NCI-H1694 (cell line): ENCODE measurements at places on chromosomes 3 and 15.
A peak's percentile ranks its signal among the peaks of the same experiment; 100 is the strongest.

- no peak for DNase-seq
Measured at GRCh38 chr3:111851511-111851954, 7.5 kb upstream of the PHLDB2 start.

GRCh38 chr15:70633103-70633831, 130.1 kb downstream of the UACA start:
- DNase-seq = no peak

- no peak for DNase-seq
Measured at GRCh38 chr15:96312641-96313335, 17.7 kb upstream of the NR2F2 start.

DNA sequence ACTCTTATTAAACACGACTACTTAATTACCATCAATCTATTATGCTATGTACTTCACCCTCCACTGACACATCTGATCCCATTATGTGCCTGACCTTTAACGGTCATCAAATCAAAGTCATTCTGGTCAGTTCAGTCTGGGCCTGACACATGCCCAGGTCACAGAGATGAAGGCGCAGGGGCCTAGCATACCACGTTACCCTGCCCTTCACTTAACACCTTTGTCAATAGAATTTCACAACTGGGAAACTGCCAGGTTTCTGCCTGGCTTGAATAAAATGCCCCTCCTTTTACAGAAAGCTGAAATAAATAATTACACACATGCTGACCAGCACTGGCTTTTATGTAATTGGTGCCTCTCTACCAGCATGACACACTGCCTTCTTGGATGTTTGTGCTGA, 39.5 kb downstream of the MECOM start:
- DNase-seq = no peak

DNA sequence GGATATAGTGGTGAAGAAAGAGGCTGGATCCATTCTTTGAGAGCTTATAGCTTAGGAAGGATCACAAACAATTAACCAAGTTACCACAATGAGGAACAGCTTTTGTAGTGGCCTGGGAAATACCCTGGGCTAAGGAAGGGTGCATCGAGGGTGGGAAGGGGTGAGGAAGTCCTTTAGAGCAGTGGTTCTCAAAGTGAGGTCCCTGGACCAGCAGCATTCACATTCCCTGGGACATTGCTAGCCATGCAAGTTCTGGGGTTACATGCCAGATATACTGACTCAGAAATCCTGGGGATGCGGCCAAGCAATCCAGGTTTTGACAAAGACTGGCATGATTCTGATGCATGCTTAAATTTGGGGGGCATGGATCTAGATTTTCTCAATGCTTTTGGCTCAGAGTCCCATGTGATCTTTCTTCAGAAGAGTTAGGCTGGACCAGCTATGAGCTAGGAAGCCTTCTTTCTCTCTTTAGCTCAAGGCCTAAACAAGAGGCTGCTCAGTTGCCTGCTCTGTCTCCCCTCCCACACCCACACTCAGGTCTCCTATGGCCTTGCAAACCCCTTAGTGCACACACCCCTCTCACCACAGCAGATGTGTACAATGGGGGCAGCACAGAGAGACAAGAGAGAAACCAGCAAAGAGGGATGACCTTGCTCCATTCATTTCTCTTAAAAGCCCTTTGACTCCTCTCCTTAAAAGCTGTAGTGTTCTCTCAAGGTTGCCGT, 1.8 kb upstream of the CCR1 start:
- DNase-seq = no peak

- no peak for DNase-seq
Measured at GRCh38 chr3:143958966-143959365, 12.7 kb upstream of the DIPK2A start.

DNA sequence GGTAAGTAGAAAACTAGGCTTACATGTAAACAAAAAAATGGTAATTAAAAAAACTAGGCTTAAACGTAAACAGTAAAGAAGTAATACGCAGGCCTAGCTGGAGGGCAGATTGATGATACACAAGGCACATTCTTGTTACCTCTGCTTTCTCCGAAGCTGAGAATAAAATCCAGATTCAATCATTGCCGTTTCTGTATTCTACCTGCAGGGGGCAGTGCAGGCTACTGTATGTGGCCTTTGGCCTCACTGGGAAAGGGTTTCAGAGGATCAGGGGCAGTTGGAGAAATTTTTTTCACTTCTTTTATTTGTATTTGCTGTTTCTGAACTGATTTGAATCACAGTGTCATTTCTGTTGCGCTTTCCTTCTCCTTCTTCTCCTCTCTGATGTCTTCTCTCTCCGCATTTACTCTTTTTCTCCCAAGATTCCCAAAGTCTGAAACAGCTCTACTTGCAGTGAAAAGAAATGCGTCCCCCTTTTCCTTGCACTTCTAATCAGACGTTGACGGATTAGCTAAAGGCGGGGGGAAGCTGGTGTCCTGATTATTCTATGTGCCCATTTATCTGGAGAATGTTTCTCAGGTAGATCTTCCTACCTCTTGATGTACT, 67.1 kb upstream of the MCTP2 start:
- DNase-seq = peak; percentile 68

GRCh38 chr3:42052484-42053351, 38.4 kb upstream of the TRAK1 start:
- no peak for DNase-seq

DNA sequence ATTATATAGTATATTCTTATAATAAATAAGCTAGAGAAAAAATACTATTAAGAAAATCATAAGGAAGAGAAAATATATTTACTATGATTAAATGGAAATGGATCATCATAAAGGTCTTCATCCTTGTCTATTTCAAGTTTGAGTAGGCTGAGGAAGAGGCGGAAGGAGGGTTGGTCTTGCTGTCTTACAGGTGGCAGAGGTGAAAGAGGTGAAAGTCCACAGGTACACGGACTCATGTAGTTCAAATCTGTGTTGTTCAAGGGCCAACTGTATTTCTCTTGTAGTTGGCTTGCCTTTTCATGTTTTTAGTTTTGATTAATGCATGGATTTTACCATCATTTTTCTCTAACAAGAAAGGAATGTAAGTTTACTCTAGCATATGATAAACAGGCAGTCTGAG, 41.7 kb downstream of the PDCD6IP start:
- no peak for DNase-seq

GRCh38 chr3:123546133-123546755, 38.6 kb downstream of the HACD2 start:
- DNase-seq = no peak

DNA sequence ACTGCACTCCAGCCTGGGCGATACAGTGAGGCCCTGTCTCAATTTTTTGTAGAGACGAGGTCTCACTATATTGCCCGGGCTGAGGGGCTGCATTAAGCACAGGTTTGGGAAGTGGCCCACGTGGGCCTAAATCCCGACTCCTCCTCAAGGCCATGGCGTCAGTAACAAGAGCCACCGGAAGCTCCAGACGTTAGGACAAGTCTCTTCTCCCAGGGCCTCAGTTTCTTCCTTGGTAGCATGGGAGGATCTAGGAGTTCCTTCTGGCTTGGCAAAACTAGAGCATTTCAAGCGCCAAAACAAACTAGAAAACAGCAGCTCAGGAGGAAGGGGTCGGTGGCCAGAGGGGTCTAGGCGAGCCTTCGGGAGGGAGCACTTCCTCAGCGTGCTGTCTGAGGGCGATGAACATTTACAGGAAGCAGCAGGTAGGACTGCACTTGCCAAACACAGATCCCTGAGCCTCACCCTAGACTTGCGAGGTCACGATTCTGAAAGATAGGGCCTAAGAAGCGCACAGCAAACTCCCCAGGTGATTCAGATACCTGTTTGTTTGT, 536 bp downstream of the SNAPC5 start:
- no peak for DNase-seq

DNA sequence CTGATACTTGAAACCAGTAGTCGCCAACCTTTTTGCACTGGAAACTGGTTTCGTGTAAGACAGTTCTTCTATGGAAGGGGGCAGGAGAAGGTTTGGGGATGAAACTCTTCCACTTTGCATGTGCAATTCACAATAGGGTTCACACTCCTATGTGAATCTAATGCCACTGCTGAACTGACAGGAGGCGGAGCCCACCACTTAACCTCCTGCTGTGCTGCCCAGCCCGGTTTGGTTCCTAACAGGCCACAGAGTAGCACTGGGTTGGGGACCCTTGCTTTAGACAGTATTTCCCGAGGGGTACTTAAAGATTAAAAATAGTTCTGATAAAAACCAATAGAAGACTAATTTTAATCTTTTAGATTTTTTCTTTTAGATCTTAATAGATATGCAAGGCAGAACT, 11.1 kb downstream of the TFG start:
- no peak for DNase-seq

GRCh38 chr3:126656371-126657134, 1.6 kb upstream of the TXNRD3 start:
- no peak for DNase-seq

GRCh38 chr15:47975427-47975826, 145.4 kb upstream of the SLC24A5 start:
- no peak for DNase-seq

- DNase-seq = peak; percentile 45
Measured at GRCh38 chr3:100402256-100402655, 917 bp downstream of the LNP1 start.

DNA sequence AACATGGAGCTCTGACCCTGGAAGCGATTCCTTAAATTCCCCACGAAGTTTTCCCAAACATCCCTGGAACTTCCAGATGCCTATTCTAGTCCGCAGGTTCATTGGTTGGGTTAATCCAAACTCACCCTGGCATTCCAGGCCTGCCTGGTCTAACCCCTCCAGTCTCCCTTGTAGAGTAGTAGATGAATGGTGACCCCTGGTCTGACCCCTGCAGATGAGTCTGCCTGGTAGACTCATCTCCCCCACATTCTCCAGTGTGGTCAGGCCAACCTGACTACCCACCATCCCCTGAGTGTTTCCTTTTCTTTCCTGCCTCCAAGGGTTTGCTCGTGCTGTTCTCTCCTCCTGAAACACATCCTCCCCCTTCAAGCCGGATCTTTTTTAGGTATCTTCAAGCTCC, 10.8 kb upstream of the HRH1 start:
- DNase-seq = no peak

DNA sequence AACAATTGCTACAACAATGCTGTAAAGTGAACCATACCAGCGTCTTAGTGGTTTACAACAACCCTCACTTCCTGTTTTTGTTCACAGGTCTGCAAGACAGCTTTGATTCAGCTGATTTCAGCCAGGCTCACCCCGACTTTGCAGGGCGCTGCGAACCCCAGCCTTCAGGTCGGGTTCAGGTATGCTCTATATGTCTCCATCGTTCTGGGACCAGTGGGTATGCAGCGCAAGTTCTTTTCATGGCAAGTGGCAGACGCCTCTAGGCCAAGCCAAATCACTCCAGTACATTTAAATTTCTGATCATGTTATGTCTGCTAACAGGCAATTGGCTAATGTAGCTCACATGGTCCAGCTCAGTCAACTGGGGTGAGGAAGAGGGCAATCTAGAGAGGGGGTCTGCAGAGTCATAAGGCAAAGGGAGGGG, 52.4 kb upstream of the RGMA start:
- no peak for DNase-seq

- no peak for DNase-seq
Measured at GRCh38 chr3:148903022-148903442, 37.9 kb downstream of the CPA3 start.

GRCh38 chr15:66901336-66902100, 163.9 kb upstream of the SMAD3 start:
- no peak for DNase-seq

GRCh38 chr15:85503151-85503799, 122.9 kb downstream of the AKAP13 start:
- DNase-seq = no peak

DNA sequence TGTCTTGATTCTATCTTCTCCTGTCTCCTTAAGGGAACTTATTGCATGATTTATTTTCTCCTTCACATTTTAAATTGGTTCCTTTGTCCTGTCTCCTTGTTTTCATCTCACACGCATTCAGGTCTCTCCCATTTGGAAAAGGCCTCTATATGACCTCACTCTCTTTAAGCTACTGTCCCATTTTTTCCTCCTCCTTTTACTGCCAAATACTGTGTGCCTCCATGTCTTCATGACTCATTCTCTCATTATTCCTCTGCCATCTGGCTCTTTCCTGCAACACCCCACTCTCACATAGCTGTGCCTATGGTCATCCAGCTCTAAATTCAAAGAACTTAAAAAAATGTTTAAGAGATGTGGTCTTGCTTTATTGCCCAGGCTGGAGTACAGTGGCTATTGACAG, 48.0 kb downstream of the TYRO3 start:
- peak; percentile 28 for DNase-seq

- peak; percentile 78 for DNase-seq
Measured at GRCh38 chr3:194769020-194769643, 83.4 kb downstream of the FAM43A start.

- DNase-seq = no peak
Measured at GRCh38 chr3:31848911-31849310, 132.2 kb downstream of the OSBPL10 start.

DNA sequence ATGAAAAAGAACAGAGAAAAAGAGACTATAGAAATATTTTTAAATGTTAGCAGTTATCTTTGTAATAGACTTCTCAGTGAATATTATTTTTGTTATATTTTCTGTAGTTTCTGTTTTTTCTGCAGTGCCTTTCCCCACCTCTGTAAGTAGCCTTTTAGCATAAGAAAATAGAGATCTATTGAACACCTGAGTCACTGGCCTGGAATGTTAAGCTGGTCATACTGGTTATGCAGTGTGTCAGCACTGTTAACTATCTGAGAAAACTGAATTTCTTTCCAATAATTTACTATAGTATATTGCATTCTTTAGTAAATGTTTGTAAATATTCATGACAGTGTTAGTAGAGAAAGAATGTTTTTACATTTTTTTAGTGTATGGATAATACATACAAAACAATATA, 79.8 kb downstream of the NECTIN3 start:
- DNase-seq = no peak

GRCh38 chr3:123652342-123652984, 67.6 kb upstream of the HACD2 start:
- DNase-seq = peak; percentile 39

DNA sequence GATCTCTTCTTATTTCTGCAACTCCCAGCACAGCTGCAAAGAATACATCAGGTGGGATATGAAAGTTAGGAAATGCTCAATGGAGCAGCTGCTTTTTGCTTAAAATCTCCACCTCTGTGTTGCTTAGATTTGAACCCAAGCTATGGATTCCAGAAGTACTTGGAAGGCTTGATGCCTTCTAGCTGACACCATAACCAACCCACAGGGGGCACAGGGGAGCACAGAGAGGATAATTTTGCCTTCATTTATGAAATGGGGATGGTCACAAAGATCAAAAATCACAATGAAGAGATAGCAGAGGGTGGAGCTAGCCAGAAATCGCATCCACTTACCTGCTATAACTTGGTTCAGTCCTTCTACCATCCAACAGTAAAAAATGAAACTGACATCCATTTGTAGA, 75.7 kb downstream of the DUT start:
- DNase-seq = no peak
